ENCODE measurements at places on chromosomes 13 and 19.

DNA sequence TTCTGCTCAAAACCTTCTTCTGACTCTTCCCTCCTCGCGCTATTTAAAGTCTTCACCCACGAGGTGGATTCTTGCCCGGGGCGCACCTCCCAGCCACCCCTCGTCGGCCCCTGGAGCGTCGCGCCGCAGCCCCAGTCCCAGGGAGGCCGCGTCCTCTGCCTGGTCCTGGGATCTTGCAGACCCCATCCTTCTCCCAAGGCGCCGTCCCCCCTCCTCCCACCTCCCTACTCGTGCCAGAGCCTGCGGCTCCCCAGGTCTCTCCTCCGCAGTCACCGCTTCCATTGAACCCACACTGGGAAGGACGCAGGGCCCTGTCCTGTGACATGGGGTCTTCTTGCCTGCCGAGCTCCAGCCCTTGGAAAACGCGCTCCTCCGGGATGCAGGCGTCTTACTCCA is 486 bp downstream of the ZNF808 start:
- DNase-seq = no peak

GRCh38 chr13:92951273-92951890 is 275.2 kb upstream of the GPC6 start:
- DNase-seq = no peak

GRCh38 chr13:98460516-98460915 is 116.4 kb downstream of the STK24 start:
- no peak for DNase-seq

DNA sequence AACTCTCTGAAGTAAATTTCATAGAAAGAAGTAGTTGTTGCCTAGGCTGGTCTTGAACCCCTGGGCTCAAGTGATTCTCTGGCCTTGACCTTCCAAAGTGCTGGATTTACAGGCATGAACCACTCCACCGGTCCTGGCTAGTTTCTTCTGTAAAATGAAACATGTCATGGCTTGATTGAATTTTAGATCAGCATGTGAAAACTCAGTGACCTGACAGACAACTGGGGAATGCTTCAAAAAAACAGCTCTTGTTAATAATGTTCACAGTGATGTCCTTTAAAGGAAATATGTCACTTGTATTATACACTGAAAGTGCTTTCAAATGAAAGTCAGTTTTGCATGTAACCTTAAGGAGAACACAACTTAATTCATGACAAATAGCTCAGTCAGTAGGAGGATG is 118.2 kb downstream of the KLF5 start:
- DNase-seq = no peak

- DNase-seq = no peak
Measured at GRCh38 chr13:66162470-66162869, 1067.7 kb downstream of the PCDH9 start.

DNA sequence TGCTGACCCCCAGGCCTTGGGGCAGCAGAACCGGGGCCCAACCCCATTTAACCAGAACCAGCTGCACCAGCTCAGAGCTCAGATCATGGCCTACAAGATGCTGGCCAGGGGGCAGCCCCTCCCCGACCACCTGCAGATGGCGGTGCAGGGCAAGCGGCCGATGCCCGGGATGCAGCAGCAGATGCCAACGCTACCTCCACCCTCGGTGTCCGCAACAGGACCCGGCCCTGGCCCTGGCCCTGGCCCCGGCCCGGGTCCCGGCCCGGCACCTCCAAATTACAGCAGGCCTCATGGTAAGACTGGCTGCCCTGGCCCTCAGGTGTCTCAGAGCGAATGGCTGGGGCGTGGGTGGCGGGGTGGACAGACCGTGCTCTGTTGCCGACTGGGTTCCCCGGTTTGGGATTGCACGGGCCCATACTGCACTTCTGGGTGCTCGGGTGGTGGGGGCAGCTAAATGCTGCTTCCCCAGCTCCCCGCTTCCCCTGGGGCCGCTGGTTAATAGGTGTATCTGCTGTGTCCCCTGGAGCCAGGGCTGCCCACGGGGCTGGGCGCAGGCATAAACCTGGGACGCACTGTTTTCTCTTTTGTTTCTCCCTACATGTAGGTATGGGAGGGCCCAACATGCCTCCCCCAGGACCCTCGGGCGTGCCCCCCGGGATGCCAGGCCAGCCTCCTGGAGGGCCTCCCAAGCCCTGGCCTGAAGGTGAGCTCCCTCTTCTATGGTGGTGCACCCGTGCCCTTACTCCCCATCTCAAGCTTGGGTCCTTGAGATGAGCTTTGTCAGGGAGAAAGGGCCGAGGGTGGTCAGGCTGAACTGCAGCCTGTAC is 25.7 kb downstream of the SMARCA4 start:
- DNase-seq = no peak

- DNase-seq = peak; percentile 34
Measured at GRCh38 chr19:13888281-13888680, 11.3 kb downstream of the NANOS3 start.

DNA sequence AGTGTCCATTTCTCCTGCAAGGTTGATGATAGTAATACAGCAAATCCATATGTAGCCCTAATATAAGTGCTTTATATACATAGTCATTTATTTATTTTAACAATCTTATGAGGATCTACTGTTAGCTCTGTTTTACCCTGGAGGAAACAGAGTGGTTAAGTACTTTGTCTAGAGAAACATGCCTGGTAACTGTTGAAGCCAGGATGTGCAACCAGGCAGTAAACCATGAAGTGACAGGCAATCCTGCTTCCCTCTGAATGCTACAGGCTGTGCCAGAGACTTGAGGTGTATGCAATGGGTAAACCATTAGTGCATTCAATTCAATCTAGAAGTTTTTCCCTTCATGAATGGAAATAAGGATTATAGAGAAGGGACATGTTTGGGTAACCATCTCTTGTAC is 911.0 kb downstream of the PCDH17 start:
- DNase-seq = no peak

DNA sequence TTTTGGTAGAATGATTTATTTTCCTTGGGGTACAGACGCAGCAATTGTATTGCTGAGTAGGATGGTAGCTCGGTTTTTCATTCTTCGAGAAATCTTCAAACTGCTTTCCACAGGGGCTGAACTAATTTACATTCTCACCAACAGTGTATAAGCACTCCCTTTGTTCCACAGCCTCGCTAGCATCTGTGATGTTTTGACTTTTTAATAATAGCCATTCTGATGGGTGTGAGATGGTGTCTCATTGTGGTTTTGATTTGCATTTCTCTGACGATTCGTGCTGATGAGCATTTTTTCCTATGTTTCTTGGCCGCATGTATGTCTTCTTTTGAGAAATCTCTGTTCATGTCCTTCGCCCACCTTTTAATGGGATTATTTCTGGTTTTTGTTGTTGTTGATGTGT is 54.8 kb upstream of the UQCRFS1 start:
- no peak for DNase-seq

GRCh38 chr13:87130423-87130822 is 540.7 kb upstream of the SLITRK5 start:
- DNase-seq = no peak

DNA sequence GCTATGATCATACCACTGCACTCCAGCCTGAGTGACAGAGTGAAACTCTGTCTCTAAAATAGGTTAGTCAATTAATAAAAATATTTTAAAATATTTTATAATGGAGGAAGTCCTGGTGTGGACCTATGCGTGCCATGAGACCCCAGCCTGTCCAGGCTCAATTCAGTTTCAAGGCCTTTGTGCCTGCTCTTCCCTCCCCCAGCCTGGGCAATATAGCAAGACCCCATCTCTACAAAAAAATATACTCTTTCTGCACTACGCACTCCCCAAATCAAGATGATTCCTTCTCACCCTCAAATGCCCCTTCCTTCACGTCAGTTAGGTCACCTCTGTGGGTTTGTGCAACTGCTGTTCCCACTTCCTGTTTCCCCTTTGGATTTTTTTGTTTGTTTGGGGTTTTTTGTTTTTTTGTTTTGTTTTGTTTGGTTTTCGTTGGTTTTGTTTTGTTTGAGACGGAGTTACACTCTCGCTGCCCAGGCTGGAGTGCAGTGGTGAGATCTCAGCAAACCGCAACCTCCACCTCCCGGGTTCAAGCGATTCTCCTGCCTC is 1.4 kb upstream of the HSH2D start:
- DNase-seq = no peak

DNA sequence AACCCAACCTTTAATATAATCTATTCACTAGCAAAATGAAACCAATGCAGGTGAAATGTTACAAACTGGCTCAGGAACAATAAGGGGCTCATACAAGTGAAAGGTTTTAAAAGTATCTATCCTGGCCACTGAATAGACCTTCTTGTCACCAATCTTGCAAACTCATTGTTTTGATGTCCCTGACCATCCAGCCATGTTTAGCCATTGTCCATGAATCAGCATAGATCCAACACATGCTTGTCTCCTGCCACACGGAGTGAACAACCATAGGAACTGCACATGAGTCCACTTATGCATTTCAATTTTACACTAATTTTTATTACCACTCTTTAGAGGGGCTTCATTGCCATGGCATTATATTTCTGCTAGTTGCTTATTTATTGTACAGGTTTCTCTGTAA is 331.4 kb downstream of the GPC5 start:
- no peak for DNase-seq

DNA sequence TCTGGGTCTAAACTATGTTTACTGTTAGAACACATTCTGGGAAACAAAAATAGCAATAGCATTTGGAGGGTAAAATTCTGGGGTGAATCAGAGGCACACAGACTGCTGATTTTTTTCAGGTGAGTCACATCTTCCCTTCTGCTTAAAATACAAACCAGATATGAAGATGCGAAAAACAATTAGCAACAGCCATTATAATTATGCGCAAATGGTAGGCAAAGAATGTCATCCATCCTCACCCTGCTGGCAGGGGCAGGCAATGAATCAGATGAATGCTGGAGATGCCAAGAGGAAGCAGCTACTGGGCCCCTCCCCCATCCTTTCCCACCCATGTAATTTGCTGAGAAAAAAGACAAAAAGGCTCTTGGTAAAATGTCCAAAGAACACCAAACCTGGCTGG is 282.9 kb downstream of the KLF5 start:
- no peak for DNase-seq

DNA sequence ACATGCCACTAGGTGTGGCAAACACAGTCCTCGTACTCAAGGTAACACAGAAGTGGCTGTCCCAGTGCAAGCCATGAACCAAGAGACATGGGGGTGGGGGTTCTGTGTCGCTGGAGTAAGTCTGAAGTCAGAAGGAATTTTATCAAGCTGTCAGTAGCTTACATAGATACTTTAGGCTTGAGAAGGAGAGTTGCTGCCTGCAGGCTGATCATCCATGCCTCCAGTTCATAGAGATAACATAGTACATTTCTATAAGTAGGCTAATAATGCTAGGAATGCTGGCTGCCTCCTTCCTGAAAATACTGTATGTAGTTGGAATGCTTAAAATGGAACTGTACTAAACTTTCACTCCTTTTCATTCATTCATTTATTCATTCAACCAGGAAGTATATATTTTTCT is 70.1 kb downstream of the CAB39L start:
- no peak for DNase-seq

GRCh38 chr13:50168786-50169185 is 153.5 kb downstream of the KCNRG start:
- DNase-seq = no peak

- DNase-seq = no peak
Measured at GRCh38 chr13:28622286-28622685, 36.6 kb upstream of the POMP start.

GRCh38 chr13:23690668-23691067 is 120.5 kb downstream of the TNFRSF19 start:
- no peak for DNase-seq

DNA sequence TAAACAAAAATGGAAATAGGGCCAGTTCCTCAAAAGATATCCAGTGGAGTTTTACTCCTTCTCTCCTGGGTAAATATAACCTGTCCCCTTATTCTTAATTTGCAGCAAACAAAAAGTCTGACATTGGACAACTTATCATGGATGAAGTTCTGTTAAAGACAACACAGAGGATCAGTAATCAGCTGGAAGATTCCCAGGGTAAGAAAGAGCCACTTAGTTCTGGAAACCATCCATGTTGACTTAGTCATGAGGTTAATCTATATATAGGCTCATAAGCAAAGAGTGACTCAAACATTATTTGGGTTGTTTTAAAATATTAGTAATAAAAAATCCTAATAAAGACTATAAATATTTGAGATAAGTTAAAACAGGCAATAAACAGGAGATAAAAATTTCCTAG is 40.5 kb upstream of the EBPL start:
- DNase-seq = no peak

DNA sequence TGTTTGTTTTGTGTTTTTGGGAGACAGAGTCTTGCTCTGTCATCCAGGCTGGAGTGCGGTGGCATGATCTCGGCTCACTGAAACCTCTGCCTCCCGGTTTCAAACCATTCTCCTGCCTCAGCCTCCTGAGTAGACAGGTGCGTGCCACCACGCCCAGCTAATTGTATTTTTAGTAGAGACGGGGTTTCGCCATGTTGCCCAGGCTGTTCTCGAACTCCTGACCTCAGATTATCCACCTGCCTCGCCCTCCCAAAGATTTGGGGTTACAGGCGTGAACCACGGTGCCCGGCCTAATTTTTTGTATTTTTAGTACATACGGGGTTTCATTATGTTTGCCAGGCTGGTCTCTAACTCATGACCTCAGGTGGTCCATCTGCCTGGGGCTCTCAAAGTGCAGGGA is 8.3 kb upstream of the ZNF681 start:
- no peak for DNase-seq

DNA sequence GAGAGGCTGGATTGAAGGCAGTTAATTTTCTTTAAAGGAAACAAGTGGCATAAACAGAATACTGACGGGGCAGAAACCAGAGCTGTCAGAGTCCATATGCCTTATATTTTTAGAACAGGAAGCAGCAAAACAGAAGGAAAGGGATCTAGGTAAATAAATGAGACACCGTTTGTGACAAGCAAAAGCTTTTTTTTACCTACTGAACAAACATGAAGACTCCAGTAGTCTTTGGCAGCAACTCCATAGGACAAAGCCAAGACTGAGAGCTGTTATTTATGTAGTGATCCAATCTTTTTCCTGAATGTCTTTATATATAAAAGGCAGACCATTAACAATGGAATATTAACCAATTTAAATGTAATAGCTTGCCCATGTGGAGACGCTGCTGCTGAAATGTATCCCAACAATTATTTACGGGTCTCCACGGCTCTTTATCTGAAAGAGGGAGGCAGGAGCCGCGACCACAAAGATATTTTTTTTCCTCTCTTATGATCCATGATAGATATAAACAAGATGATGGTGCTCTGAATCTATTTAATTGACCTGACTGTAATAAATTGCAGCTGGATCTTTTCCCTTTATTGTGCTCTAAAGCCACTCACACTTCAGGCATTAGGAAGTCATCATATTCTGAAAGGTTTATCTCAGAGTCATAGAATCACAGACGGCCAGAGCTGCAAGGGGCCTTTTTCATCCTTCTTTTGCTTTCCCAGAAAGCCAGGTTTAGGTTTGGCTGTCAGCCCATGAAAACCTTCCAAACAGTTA is 687.8 kb downstream of the EFNB2 start:
- no peak for DNase-seq

All from SW480 (cell line).